ELR (cell line): ENCODE measurements at places on chromosomes 3 and 15.

GRCh38 chr3:44522494-44522933, 32.5 kb upstream of the ZKSCAN7 start:
- DNase-seq: peak; percentile 13

- no peak for DNase-seq
Measured at GRCh38 chr15:60890375-60891230, 338.5 kb downstream of the RORA start.

DNA sequence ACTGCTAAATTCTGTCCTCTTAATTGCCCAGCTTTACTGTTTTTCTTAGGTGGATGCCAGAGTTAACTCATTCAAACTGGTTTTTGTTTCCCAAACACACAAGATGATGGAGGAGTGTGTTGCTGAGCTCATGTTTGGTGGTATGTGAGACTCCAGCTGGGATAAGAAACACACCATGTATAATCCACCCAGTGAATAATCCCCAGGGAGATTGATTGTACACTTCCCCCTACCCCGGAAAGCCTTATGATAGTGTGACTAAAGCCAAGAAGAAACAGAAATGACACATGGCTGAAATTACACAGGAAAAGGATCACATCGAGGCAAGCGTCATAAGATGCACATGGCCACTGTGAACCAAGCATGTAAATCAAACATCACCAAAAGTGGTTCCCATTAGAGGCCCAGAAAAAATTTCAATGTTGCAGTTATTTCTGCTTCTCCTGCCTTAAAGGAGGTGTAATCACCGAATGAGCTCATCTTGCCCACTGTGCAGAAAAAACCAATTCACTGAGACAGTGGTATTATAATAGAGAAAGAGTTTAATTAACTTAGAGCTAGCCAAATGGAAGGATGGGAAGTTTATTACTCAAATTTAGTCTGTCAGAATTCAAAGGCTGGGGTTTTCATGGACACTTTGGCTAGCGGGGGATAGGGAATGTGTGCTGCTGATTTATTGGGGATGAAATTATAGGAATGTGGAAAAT, 56.7 kb upstream of the MAGI1 start:
- DNase-seq: no peak

GRCh38 chr15:95450413-95450812, 880.1 kb upstream of the NR2F2 start:
- no peak for DNase-seq

DNA sequence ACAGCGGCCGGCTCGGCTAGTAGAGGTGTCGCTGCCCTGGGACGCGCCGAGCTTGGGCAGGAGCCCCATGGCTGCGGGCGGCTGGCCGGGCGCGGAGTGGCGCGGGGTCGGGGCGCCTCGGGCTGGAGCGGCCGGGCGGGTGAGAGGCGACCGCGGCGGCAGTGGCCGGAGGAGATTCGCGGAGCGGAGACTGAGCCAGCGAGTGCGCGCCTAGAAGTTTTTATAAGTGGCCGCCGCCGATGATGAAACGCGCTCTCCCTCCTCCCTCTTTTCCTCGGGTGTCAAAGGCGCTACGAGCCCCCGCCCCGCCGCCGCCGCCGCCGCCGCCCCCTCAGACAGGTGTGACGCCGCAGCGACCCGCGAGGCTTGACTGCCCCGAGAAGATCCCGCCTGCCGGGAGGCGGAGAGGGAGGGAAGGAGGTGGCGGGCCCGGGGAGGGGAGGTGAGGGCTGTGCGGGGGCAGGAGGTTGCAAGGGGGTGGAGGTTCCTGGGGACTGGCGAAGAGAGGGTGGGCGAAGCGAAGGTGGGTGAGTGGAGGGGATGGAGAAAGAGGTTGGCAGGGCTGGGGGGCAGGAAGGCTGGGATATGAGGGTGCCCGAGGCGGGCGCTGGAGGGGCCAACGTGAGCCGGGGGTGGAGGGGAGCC, at the start of gene SLCO2A1:
SLCO2A1 (minus strand) TSS at position 192 of the 645 bp plus-strand sequence; CDS start at position 69, 123 bp downstream.
- DNase-seq: peak; percentile 30

- DNase-seq: peak; percentile 15
Measured at GRCh38 chr3:13193320-13194284, 120.4 kb upstream of the IQSEC1 start.

DNA sequence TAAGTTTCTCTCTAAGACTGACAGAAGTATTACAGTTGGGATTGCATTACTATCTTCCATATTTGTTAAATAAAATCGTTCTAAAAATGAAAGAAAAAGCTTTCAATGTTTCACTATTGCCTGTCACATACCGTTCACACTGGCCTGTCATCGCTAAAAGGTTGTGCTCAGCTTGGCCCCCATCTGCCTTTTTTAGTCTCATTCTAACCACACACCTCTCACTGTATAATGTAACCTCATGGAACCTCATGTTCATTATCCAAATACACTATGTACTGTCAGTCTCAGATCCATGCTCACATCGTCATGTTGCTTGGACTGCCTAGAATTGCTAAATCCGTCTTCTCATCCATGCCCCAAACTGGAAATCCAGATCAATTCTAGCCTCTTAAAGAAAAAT, 637.8 kb upstream of the ROBO1 start:
- DNase-seq: no peak

- no peak for DNase-seq
Measured at GRCh38 chr3:114005481-114005880, 50.8 kb downstream of the CCDC191 start.

- DNase-seq: no peak
Measured at GRCh38 chr15:42846647-42847046, 73.9 kb downstream of the TTBK2 start.

DNA sequence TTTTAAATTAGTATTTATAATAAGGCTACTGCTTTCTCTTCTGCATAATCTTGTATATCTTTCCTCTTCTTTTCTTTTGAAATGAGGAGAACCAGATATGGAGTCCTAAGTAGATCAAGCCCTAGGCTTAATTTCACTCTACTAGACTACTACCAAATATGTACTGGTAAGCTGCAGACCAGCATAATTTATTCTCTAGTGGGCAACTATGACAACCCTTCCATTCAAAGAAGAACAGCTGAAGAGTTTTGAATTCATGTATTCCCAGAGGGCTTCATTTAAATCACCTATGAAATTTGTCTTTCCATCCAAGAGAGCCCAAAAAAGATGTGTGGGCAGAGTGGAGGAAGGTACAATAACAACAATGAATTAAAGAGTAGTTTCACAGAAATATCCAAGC, 10.0 kb downstream of the RAD18 start:
- no peak for DNase-seq

DNA sequence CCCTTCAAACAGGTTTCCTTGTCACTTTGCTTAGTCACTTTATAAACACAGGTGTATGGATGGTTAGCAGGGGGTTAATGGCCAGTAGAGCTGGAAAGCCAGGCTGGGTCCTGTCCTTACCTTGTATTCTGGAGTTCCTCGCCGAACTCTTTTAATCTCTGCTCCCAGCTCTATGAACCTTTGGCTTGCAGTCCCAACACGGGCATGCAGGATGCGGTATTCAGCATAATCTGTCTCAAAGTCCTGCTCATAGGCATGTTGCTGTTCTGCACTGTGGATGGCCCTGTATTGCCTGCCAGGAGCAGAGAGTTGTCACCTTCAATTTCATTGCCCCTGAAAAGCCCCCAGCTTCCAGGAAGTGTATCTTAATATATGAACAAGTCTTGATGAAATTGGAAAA, 2.7 kb downstream of the ELL3 start:
- DNase-seq: no peak

GRCh38 chr15:74995182-74995778, at the start of gene SCAMP5:
Gene SCAMP5 (plus strand): TSS chr15:74995563. CDS start chr15:75011840, 16,277 bp downstream.
- peak; percentile 90 for DNase-seq
